Liver (tissue), 10 donors: ENCODE measurements at places on chromosomes 1 and 21.

DNA sequence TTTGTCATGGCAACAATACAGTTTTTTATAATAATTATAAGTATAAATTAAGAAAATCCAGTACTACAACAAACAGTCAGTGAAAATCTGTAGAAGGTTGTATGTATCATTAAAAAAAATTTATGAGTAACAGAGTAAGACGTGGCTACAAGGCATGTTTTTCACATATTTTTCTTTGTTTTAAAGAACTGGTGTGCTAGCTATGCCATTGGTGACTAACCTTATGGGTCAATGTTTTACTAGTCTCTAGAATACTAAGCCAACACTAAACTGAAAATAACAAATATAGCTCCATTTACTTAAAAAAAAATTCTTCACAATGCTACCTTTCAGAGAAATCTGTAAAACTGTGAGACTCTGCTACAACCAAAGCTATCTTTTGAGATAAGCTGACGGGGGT lies 261.5 kb downstream of the ADGRL2 start:
- no peak for DNase-seq

DNA sequence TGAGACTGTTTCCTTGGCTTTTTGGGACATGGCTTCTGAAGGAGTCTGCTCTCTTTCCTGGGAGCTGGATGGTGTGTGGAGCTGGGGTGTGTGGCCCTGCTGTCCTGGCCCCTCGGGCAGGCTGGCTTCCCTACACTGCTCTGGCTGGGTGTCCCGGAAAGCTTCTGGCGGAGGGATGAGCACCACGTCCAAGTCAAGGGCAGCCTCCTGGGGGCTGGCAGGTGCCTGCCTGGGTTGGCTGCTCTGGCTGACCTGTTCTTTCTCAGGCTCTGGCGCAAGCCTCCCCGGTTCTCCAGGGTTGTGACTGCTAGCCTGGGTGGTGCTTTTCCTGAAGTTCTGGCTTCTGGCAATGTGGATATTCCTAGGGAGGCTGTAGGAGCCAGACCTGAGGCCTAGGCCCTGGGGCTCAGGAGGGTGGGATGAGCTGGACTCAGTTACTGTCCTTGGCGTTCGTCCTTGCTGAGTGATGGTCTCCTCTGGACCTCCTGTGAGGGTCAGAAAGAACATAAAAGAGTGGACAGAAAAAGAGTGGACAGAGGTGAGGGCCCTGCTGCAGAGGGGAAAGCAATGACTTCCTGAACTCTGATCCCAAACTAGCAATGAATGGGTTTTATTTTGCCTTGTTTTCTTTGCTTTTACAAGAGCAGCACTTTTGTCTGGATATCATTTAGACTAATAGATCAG lies 9.4 kb downstream of the C1orf116 start:
- DNase-seq = no peak

- DNase-seq = no peak
Measured at GRCh38 chr1:26022404-26022779, 817 bp downstream of the EXTL1 start.

DNA sequence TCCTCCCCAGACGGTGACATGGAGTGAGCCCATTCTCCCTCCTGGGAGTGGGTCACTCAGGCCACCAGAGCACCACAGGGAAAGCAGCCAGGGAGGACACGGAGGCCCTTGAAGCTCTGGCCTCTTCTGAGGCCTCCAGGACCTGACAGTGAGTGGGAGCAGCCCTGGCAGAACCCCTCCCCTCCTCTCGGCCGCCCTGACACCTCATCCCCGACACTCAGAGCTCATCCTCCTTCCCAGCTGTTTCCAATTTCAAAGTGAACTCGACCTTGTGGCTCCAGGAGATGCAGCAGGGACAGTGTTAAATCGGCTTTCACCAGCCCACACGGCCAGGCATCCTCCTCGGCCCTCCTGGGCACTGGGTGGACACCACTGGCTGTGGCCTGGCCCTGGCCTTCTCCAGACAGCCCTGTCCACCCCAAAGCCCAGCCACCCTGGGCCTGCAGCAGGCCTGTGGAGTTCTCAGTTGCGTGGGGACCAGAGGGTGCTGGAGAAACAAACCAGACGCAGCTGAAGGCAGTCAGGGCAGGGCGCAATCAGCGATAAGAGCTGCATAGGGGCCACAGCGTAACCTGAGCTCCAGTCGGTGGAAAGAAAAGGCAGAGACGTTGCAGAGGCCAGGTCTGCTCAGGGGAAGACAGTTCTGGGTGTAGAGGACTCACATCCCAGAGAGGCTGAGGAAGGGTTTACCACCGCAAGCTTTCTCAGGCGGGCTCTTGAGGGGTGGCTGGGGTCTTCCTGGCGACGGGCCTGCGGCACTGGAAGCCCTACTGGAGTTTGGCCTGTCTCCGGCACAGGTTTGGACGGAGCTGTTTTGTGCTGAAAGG lies 27.1 kb downstream of the FTCD start:
- DNase-seq = no peak

- peak; percentile 70 for DNase-seq
Measured at GRCh38 chr1:164772635-164773034, 213.7 kb downstream of the PBX1 start.

GRCh38 chr1:230994860-230995259 lies 16.0 kb downstream of the ARV1 start:
- DNase-seq = no peak

DNA sequence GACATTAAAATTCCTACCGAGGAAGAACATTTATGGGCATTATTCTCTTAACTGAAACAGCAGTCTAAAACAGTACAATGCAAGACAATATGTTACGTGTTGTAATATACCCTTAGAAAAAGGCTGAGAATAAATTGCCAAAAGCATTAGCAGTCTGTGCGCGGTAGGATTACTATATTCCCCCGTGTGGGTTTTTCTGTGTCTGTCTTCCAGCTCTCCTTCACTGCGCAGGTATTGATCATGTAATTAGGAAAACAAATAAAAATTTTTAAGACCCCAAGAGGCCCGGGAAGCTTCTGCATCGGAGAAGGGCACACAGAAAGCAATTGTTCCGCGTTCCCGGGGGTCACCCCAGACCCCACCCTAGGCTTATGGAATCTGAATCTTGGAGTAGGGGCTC lies 68.8 kb downstream of the FBXO2 start:
- DNase-seq = no peak

GRCh38 chr1:97646071-97646470 lies 274.8 kb downstream of the DPYD start:
- DNase-seq = no peak

GRCh38 chr1:964691-965525 lies 1.4 kb upstream of the PLEKHN1 start:
- DNase-seq = no peak

DNA sequence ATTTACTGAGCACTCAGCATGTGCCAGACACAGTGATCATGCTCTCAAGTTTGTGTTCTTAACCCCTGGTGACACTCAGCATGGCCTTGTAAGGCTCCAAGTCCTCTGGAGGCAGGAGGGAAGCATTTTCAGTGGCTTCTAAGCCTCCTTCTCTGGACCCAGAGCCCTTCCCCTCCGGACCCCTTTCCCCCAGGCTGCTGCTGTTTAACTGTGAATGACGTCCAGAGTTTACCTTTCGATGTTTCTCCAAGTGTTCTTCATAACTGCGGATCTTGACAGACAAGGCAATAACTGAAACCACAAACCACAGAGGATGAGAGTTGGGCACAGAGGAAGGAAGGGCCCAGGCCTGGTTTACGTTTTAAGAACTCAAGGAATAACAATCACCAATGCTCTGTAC lies 6.5 kb downstream of the MRPS15 start:
- DNase-seq = no peak

GRCh38 chr21:33948096-33948950 lies 32.7 kb upstream of the ATP5PO start:
- DNase-seq = no peak

- no peak for DNase-seq
Measured at GRCh38 chr1:7247791-7248548, 462.7 kb downstream of the CAMTA1 start.

DNA sequence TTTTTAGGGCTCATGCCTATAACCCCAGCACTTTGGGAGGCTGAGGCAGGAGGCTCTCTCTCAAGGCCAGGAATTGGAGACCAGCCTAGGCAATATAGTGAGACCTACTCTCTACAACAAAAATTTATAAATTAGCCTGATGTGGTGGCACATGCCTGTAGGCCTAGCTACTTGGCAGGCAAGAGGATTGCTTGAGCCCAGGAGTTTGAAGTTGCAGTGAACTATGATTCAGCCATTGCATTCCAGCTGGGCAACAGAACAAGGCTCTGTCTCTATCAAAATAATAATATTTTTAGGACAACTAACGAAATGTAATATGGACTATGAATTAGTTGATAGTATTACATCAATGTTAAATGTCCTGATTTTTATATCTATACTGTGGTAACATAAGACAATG lies 68.8 kb upstream of the ARID1A start:
- DNase-seq = no peak

- DNase-seq = no peak
Measured at GRCh38 chr1:31524186-31524901, 52.0 kb upstream of the TINAGL1 start.

- no peak for DNase-seq
Measured at GRCh38 chr1:200869753-200870391, 2.9 kb upstream of the GPR25 start.

GRCh38 chr1:9265037-9265436 lies 27.7 kb upstream of the SPSB1 start:
- DNase-seq = no peak

DNA sequence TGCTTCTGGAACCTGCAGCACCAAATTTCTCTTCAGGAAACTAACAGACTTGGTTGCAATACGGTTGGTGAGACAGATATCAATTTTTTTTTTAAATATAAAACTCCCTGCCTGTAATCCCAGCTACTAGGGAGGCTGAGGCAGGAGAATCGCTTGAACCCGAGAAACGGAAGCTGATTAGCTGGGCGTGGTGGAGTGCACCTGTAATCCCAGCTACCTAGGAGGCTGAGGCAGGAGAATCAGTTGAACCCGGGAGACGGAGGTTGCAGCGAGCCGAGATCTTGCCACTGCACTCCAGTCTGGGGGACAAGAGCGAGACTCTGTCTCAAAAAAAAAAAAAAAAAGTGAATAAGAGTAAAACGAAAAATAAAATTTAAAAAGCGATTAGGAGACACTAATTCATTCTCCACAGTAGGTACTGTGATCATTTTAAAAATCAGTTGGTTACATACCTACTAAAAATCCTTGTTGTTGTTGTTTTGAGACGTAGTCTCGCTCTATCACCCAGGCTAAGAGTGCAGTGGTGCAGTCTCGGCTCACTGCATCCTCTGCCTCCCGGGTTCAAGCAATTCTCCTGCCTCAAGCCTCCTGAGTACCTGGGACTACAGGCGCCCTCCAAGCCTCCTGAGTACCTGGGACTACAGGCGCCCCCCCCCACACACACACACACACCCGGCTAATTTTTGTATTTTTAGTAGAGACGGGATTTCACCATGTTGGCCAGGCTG lies 796 bp upstream of the RBM8A start:
- DNase-seq = no peak

- no peak for DNase-seq
Measured at GRCh38 chr21:26469789-26470188, 103.3 kb downstream of the CYYR1 start.

- DNase-seq = no peak
Measured at GRCh38 chr1:9062021-9062471, 7.4 kb downstream of the SLC2A5 start.

- DNase-seq = no peak
Measured at GRCh38 chr21:16978309-16978895, 534.4 kb upstream of the CXADR start.

DNA sequence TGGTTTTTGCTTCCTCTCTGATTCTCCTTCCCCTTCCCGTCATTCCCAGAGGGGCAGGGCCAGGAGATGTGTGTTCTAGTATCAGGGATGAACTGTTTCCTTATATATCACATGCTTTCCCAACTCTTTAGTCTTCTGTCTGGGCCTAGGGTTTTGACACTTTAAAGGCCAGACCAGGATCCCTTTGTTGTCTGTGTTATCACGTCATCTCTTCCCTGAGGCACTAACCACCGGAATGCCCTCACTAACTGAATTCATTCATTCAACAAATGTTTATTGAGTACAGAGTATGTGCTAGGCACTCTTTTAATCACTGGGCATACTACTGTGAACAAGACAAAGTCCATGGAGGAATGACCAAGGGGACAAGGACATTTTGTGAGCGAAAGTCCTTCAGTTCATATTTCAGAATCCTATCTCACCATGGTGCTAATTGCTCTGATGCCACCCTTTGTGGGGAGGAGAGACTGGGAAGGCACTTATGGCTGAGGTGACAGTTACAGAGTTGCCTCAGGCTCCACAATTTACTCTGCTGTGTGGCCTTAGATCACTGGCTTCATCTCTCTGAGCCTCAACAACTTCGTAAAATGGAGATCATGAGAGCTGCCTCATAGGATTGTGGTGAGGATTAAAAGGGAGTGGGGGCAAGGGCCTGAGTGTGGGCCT lies 12.0 kb upstream of the ZNF362 start:
- no peak for DNase-seq

GRCh38 chr1:231871878-231872277 lies 245.3 kb downstream of the DISC1 start:
- DNase-seq = no peak

DNA sequence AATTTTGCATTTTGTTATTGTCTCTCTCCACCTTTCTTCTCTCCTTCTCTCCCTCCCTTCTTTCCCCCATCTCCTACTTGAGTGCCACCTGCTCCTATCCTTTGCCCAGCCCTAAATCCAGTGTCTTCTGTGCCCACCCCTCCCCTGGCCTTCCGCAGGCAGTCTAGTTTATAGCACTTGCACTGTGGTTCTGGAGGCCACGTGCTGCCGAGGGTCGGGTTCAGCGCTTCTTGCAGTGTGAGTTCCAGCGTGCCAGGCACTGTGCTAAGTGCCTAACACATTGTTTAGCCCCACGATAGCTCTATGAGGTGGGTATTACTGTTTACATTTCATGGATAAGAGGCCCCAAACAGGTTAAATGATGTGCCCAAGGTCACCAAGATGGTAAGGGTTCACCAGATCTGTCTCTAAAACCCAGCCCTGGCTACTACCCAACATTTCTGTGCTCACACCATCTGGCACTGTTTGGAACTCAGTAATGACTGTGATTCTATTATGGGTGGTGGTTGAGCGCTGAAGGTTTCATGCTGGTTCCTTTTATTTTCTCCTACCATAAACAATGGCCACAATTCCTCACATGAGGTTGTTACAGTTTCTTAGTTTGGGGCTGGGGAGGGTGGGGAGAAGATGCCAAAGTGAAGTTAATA lies 14.1 kb upstream of the ATP1A4 start:
- no peak for DNase-seq

- no peak for DNase-seq
Measured at GRCh38 chr1:104132382-104132973, 382.8 kb downstream of the AMY1C start.

DNA sequence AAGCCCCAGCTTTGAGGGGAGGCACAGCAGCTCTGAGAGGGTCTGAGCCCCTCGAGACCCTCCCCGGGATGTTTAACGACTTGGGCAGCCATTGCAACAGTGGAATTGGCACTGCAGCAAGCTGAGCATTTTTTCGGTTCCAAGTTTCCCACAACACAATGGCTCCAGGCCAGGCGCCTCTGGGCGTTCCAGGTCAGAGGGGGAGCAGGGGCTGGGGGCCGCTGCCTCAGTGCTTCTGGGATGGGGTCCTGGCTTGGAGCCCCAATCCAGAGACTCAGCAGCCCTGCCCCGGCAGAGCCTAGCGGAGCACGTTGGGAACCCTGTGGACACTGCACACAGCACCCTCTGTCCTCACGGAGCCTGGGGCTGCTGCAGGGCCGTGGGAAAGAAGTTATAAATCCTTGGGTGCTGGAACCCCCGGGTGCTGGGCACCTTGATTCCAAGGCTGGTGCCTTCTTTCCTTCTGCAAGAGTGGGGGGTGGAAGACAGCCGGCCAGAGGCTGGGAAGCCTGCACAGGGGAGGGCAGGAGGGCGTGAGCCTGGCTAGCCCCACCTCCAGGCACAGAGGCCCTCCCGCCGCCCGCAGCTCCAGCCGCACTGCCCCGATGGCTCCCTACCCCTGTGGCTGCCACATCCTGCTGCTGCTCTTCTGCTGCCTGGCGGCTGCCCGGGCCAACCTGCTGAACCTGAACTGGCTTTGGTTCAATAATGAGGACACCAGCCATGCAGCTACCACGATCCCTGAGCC lies 50.1 kb downstream of the COL18A1 start:
- peak; percentile 66 for DNase-seq
